ENCODE measurements at places on chromosomes 6 and 20. TPM values are rescaled to one million over a fixed set of nuclear protein-coding genes. Genes with fewer than 3 reads are reported as not detected.
A peak's percentile ranks its signal among the peaks of the same experiment; 100 is the strongest.

The ZBTB2 gene
- 14.0 TPM for total RNA-seq

The GRM1 gene
- total RNA-seq: not detected

The TCP11 gene
- total RNA-seq: not detected

DNA sequence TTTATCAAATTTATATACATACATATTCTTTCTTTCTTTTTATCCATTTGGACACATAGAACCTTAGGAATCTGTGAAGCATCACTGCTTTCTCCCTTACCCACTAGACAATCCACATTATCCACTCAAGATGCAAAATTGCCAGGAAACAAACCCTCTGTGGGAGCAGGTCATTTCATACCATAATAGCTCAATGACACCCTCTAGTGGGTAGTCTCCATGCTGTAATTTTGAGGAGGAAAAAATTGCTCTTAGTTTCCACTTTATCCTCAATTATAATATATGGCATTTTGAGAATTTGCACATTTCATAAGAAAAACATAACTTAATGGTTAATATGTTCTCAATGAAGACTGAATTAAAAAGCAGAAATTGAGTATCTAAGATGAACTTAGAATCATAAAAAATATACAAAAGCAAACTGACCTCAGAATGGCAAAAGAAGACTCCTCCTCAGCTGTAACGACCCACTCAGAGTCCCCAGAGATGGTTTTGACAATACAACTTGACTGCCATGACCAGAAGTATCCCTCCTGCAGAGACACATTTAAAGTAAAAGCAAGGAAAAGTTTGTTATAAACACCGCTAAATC is 164.1 kb downstream of the FRK start:
- peak; percentile 22 for DNase-seq

DNA sequence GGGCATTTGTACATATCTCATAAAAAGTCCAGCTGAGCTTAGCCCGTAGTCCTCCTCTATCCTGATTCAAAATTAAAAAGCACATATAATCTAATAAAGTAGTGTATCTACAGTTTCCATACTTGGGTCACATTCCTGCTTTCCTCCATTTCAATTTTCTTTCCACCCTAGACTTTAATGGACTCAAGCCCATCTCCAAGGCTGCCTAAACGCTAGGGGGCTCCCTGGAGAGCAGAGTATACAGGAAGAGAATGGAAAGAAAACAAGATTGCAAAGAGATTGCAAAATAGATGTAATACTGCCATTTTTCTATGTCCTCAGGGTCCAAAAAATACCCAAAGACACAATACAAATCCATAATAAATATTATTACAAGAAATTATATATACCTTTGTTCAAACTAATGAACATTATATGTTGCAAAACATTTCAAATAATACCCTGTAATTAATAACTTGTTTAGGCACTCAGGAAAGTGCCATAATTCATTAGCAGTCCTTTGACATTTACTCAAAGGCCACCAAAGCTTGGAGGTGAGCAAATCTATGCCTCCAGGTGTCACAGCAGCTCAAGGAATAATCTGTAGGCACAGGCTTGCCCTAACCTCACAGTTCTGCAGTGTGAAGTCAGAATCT is 2.4 kb upstream of the MCM3 start:
- peak; percentile 50 for DNase-seq

DNA sequence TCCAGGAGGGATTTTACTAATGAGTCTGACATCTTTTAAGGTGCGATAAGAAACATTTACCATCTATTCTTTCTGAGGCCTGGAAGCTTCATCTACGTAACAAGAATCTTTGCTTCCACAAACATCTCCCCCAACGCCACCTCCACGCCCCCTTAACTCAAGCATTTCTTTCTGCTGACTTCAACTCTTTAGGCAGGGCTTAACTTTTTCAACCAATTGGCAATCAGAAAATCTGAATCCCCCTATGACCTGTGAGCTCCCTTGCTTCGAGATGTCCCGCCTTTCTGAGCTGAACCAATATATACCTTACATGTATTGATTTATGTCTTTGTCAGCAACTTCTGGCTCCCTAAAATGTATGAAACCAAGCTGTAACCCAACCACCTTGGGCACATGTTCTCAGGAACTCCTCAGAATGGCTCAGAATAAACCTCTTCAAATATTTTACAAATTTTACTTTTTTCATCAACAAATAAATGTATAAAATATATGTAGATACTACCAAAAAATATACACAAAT is 11.5 kb downstream of the OR2H2 start:
- no peak for DNase-seq

DNA sequence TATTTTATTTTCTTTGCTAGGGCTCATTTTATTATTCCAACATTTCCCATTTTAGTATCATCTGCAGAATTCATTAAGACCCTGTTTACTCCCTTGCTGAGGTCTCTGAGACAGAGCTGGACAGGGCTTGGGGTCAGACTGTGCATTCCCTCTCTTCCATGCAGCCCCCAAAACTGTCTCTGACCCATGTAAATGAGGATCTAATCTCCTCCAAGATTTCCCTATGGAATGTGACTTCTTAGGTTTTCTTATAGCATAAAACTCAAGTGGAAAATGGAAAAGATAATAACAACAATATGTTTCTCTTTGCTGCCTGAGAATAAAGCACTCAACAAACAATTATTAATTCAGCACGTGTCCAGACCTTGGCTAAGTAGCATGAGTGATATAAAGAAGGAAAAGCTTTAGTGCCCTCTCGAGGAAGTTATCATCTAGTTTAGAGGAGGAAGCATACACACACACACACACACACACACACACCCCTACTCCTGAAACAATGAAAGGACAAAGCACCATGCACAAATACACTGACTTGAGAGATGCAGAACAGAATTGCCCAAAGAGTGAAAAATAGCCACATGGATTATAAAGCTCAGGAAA is 815.5 kb downstream of the BCKDHB start:
- DNase-seq: no peak

- no peak for DNase-seq
Observed at GRCh38 chr6:100915876-100916275, 34.7 kb upstream of the ASCC3 start.

- DNase-seq: no peak
Observed at GRCh38 chr6:125804264-125804663, 13.5 kb downstream of the NCOA7 start.

GRCh38 chr20:14303106-14303505 is 34.3 kb downstream of the FLRT3 start:
- no peak for DNase-seq

DNA sequence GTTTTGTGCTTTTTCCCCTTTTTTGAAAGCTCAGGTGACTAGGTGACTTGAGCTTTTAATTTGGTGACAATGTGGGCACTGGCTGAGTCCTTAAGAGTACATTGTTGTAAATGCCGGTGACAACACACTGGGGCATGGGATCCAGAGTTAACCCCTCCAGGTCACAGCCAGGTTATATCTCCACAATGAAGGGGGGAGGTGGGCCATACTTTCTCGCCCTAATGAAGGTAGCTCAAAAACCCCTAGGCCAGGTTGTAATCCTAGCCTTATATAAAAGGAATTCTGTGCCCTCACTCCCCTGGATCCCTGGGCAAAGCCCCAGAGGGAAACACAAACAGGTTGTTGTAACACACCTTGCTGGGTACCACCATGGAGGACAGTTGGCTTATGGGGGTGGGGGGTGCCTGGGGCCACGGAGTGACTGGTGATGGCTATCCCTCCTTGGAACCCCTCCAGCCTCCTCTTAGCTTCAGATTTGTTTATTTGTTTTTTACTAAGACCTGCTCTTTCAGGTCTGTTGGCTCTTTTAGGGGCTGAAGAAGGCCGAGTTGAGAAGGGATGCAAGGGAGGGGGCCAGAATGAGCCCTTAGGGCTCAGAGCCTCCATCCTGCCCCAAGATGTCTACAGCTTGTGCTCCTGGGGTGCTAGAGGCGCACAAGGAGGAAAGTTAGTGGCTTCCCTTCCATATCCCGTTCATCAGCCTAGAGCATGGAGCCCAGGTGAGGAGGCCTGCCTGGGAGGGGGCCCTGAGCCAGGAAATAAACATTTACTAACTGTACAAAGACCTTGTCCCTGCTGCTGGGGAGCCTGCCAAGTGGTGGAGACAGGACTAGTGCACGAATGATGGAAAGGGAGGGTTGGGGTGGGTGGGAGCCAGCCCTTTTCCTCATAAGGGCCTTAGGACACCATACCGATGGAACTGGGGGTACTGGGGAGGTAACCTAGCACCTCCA is 2.2 kb upstream of the VEGFA start:
- no peak for DNase-seq

GRCh38 chr6:166466178-166467122 is 83.7 kb upstream of the MPC1 start:
- DNase-seq: peak; percentile 95

GRCh38 chr6:18363746-18364145 is 23.4 kb upstream of the RNF144B start:
- no peak for DNase-seq

GRCh38 chr20:42401613-42402012 is 783.4 kb upstream of the CHD6 start:
- no peak for DNase-seq

DNA sequence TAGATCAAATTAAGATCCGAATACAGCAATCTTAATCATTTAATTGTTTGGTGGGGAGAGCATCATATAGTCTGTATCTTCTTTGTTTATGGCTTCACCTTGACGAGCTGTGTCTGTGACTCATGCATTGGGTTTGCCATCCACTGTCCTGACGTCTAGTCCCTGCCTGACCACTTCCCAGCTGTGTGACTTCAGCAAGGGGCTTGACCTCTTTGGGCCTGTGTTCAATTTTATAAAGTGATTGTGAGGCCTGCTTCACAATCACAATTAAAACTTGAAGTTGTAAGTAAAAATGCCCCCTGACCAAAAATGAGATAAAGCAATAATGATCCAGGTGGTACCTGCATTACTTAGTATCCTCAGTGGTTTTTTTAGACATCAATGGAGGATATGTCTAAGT is 209.2 kb downstream of the ZNF217 start:
- DNase-seq: no peak
